Smooth muscle cell of trachea (primary cell): ENCODE measurements at places on chromosomes 6 and 20. TPM values are rescaled to one million over a fixed set of nuclear protein-coding genes. Genes with fewer than 3 reads are reported as not detected.

The TMC2 gene
- total RNA-seq, result not detected in 2 replicates

The TPD52L1 gene
- 4.9 and 10.8 TPM in 2 replicates for total RNA-seq

The EPHA7 gene
- 0.29 TPM in 1 of 2 replicates, not detected in the other for total RNA-seq

The PPP1R16B gene
- total RNA-seq, result under 0.01 and 0.15 TPM in 2 replicates

The KIF6 gene
- under 0.01 and 0.44 TPM in 2 replicates for total RNA-seq

The ASIP gene
- not detected in 2 replicates for total RNA-seq

The SGK2 gene
- total RNA-seq, result 0.83 TPM in 1 of 2 replicates, not detected in the other

The HEY2 gene
- total RNA-seq, result not detected in 2 replicates
